Smooth muscle cell of the umbilical artery (primary cell): ENCODE measurements at places on chromosomes 2 and 18. TPM values are rescaled to one million over a fixed set of nuclear protein-coding genes. Genes with fewer than 3 reads are reported as not detected.

Gene FAM117B
- 2.4 and 3.0 TPM in 2 replicates for total RNA-seq

Gene PROKR1
- not detected in 2 replicates for total RNA-seq

Gene MEP1B
- not detected in 2 replicates for total RNA-seq

Gene TMEM200C
- total RNA-seq: under 0.01 TPM in 1 of 2 replicates, not detected in the other

Gene RAMP1
- 0.23 and 1.5 TPM in 2 replicates for total RNA-seq

Gene CYP27C1
- total RNA-seq: not detected in 2 replicates

Gene KCNJ3
- total RNA-seq: under 0.01 TPM in 1 of 2 replicates, not detected in the other

Gene REG3A
- not detected in 2 replicates for total RNA-seq

Gene PMS1
- 30.5 and 33.3 TPM in 2 replicates for total RNA-seq

Gene ZFAND2B
- 11.0 and 16.0 TPM in 2 replicates for total RNA-seq

Gene CYTIP
- 0.30 TPM in 1 of 2 replicates, not detected in the other for total RNA-seq

Gene FEV
- total RNA-seq: not detected in 2 replicates

Gene KCNG2
- total RNA-seq: not detected in 2 replicates

Gene ANKRD36
- total RNA-seq: 22.6 and 48.8 TPM in 2 replicates

Gene UGT1A5
- total RNA-seq: not detected in 2 replicates

Gene GNAL
- 0.32 and 0.89 TPM in 2 replicates for total RNA-seq

Gene CASP8
- 26.1 and 26.8 TPM in 2 replicates for total RNA-seq
